ENCODE measurements at places on chromosomes 7 and 10.

- H3K4me1 ChIP-seq, result no peaks in the 10 kb centered on the region
- no peaks in the 10 kb centered on the region for H3K36me3 ChIP-seq
- H3K27ac ChIP-seq, result no peak overlapping the region
- no peak for DNase-seq
Measured at GRCh38 chr10:16803464-16803863, 13.8 kb downstream of the RSU1 start.

GRCh38 chr7:36827726-36828703 is 103.7 kb upstream of the AOAH start:
- H3K36me3 ChIP-seq, result no peaks in the 10 kb centered on the region
- H3K27ac ChIP-seq, result no peak overlapping the region
- H3K4me1 ChIP-seq, result no peaks in the 10 kb centered on the region
- no peaks in the 10 kb centered on the region for H3K27me3 ChIP-seq
- no peak overlapping the region for H3K4me3 ChIP-seq
- DNase-seq, result no peak

DNA sequence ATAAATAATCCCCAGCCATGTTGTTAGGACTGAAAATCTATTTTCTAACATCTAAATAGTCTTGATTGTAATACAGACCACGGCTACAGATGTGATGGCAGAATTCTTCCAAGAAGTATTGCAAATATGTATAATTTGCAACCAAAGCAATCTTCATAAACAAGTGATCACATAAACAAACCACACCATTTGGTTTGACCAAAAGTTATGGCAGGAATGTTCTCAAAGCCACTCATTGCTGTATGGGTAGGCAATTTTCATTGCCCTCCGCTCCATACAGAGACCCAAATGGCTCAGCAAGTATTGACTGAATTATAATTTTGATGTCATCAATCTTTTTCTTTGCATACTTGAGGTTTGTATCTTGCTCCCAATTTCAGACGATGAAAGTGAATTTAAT is 19.0 kb upstream of the RHOBTB1 start:
- no peaks in the 10 kb centered on the region for H3K4me1 ChIP-seq
- no peak for DNase-seq
- H3K36me3 ChIP-seq, result no peaks in the 10 kb centered on the region
- no peak overlapping the region for H3K27ac ChIP-seq

- no peak for DNase-seq
- no peaks in the 10 kb centered on the region for H3K36me3 ChIP-seq
- no peak overlapping the region for H3K4me3 ChIP-seq
- no peaks in the 10 kb centered on the region for H3K27me3 ChIP-seq
Measured at GRCh38 chr7:43072530-43072929, 39.9 kb upstream of the HECW1 start.

Data from aorta (tissue), 5 donors.